ENCODE measurements at places on chromosomes 2 and 18.

- DNase-seq: no peak
These were observed 344.9 kb downstream of the RBM43 start for GRCh38 chr2:150916467-150917396.

DNA sequence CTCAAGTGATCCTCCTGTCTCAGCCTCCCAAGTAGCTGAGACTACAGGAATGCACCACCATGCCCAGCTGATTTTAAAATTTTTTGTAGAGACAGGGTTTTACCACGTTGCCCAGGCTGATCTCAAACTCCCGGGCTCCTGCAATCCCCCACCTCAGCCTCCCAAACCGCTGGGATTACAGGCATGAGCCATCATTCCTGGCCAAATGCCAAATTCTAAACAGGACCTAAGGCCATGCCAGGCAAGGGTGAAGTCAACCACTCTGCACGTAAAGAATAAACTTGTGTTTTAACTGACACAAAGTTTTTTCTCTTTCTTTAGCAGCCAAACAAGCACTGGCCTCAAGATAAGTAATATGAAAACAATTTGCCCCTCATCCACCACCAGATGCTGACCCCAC is 37.4 kb upstream of the SATB2 start:
- DNase-seq: no peak

DNA sequence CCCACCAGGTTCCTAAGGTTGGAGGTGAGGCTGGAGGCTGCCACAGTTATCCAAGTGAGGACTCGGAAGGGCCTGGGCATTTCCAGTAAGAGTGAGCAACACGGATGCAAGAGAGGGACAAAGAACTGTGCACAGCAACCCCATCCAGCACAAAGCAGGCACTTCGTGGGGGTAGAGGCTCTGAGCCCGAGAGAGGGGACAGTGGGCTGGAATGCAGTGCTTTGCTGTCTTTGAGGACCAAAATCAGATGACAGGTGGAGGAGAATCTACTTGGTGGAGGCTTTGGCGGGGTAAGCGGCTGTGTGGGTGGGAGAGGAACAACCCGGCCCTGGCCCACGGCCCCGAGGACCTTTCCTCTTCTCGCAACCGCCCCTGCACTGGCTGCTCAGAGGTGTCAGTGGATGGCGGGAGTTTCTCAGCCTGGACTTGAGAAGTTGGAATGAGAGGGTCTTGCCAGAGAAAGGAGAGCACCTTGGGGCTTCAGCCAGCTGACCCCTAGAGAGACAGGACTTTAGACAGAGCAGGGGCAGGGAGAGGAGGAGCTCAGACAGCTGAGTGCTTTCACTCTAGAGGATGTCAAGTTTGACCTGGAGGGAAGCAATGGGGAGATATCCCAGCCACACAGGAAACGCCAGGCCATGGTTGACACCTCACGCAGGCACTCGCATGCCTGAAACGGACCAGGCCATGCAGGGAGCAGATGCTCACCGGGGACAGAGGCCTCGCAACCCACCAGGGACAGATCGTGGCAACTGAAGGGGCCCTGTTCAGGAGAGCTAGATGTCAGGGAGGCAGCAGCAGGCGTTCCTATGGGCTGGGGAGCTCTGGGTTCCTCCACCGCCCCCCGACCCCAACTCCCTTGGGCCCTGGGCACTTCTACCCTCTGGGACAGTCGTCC is 11.6 kb downstream of the RAMP1 start:
- no peak for DNase-seq

DNA sequence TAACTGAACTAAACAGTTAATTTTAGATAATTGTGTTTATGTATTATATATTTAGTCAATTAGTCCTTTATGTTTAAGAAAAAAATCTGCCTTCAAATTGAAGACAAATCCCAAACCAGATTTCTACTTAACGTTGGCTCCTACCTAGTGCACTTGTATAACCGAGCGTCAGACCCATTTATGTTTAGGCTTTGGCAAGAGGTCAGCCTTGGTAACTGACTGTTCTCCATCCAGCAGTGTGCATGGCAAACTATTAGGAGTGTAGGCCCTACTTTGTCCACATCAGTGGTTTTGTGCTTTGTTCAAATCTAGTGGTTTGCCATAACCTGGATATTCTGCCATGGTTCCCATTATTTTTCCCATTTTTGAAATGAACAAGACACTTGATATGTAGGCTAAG is 114.8 kb downstream of the MIB1 start:
- no peak for DNase-seq

DNA sequence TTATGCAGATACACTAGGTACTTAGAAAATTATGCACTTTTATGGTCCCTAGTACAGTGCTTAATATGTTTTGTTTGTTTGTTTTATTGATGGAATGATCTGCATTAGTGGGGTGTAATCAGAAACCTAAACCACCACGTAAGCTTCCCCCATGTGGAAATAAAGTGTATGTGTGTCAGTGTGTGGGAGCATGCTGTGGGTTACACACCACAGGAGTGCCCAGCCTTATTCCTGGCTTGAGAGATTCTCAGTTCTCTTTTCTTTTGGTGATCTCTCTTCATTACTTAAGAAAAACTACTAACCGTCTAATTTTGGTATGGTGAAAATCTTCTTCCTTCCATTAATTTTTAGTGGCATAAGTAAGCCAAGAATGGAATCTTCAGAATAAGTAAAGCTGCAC is 398.6 kb downstream of the DCDC2C start:
- no peak for DNase-seq

DNA sequence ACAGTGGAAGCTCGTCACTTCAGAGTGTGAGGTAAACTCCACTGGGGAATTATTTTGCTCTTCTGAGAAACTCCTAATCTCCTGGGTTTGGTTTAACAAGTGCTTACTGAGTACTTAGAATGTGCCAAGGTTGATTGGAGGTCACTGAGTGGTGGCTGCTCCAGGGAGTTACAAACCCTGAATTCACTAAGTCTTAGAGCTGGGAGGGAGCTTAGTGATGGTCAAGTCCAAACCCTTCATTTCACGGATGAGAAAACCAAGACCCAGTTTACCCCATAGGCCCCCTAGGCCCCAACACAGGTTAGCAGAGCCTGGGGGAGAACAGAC is 52.0 kb downstream of the SLC4A5 start:
- no peak for DNase-seq

GRCh38 chr2:119015845-119016244 is 73.9 kb downstream of the MARCO start:
- no peak for DNase-seq
